Inflammatory macrophage treated with lipopolysaccharide for 1 hour (primary cell): ENCODE measurements at places on chromosomes 3 and 15.
A peak's percentile ranks its signal among the peaks of the same experiment; 100 is the strongest.

GRCh38 chr3:155233213-155233612 is 60.3 kb downstream of the STRIT1 start:
- DNase-seq = no peak

GRCh38 chr3:173238091-173238490 is 97.1 kb upstream of the SPATA16 start:
- peak; percentile 5 for DNase-seq

GRCh38 chr3:153595186-153595815 is 433.3 kb downstream of the RAP2B start:
- DNase-seq = peak; percentile 45

- DNase-seq = no peak
These were observed 439.6 kb downstream of the PLOD2 start for GRCh38 chr3:145721273-145721805.

GRCh38 chr15:52151353-52151752 is 38.8 kb upstream of the BCL2L10 start:
- DNase-seq = no peak

- DNase-seq = no peak
These were observed 87.5 kb downstream of the TBL1XR1 start for GRCh38 chr3:177109688-177110330.

DNA sequence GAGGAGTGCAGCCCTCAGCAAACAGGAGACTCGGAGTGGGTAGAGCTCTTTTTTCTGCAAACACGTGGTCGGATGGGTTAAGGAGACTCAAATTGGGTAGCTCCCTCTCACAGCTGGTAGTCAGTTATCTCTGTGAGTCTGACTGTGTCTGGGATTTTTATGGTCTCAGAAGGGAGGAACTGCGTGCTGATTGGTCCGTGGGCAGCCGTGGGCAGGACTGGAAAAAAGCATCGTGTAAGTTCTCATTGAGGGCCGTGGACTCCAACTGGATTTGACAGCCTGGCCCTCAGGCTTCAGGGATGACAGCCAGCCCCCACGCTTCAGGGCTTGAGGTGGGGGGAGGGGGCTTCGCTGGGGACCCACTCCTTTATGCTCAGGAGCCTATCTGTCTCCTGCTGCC is 463.9 kb downstream of the EPHA3 start:
- DNase-seq = no peak

DNA sequence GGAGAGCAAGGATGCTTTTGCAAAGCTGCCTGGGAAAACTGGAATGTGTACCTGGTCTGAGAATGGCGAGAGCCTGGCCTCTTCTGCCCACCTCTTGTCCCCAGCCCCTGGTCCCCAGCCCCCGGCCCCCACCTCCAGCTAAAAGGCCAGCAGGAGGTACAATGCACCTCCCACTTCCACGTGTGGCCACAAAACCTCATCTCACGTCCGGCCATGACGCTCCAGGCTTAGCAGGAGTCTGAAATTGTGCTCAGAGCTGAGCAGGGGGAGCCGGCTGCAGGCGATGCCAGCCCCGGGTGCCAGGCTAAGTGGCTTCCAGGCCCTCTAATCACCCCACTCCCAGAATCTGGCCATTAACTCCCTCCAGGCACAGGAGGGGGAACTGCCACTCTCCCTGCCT is 83.1 kb upstream of the PRR20G start:
- DNase-seq = no peak

DNA sequence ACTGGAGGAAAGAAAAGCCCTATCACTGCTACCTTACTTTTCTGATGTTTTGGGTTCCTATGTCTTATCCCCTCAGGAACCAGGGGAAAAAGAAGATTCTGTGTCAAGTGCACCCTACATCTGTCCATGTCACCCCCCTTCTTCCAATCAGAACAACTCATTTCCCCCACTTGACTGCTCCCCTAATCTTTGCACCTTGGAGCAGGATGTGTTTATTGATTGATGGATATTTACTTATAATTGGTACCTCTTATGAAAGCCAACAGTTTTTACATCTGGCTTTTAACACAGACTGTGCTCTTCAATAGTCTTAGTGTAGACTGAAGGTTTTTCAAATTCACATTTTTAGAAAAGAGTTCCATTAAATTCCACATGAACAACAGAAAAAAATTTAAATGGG is 33.3 kb downstream of the LIPC start:
- DNase-seq = no peak

DNA sequence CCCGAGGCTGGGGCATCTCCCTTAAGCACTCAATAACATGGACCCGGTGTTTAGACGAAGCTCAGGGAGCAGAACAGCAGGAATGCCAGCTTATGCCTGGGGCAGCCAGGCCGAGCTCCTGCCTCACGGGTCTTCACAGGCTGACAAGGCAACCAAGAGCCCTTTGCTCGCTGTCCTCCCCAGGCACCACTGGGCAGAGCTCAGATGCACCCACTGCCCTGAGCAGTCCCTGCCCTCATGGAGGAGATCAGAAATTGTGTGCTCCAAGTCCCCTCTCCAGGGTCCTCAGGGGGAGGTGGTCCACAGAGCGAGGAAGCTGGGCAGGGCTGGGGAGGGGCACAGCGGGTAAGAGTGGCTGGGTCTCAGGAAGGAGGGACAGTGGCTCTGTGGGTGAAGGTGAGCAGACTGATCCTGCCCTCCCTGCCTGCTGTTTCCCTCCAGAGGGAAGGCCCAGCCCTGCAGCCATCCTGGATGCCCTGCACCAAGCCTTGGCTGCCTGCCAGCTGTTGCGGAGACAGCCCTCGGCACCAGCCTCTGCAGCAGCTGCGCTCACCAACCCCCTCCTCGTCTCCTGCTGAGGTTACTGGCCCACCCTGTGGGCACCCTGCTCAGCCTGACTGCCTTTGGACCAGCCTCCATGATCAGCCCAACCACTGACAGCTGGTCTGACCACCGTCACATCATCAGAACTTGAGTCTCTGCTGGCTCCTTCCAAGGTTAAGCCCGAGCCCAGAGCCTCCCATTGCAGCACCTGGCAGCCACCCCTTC is 21.1 kb upstream of the GP9 start:
- no peak for DNase-seq

DNA sequence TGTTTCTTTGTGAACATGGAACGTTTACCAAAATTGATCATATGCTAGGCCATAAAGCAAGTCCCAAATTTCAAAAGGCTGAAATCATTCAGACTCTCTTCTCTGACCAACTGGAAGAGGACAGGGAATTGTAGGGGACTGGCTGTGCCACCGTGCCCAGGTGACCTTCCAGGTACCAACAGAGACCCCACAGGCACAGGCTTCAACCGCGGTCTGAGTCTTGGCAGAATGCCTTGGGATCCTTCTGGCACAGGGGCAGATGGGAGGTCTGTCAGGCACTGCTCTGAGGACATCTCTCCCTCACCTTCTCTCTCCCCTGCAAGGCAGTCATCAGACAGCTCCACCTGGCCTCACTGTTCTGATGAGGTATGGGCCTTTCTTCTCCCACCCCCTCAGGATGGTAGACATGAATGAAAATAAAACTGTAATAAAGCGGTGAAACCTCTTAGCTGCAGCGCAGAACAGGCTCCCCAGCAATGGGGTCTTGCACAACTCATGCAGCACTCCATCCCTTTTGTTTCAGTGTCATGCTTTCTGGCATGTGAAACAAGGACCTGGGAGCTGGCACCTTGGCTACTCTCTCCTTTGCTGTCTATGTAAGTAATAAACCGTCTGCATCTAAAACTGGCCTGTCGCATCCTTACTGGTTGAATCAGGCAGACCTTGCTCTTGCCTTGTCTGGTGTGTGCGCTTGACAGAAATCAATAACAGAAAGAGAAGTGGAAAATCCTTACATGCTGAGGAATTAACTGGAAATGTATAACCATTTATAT is 289.2 kb downstream of the KLF13 start:
- DNase-seq = no peak

- DNase-seq = no peak
These were observed 18.2 kb downstream of the UROC1 start for GRCh38 chr3:126499401-126499800.

DNA sequence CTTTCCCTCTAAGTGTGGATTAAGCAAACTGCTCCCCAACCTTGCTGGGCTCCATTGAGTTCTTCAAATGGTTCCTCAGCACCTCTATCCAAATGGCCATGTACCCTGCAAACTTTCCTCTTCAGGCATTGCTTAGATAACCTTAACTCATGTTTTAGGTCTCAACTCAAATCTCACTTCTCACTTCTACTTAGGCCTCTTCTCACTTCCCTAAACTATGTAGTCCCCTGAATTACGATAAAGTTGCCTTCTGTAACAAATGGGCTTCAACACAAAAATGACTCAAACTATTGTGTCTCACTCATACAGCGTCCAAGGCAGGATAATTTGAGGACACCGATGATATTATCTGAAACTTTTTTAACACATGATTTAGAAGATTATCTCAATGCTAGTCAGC is 62.4 kb upstream of the STAC start:
- DNase-seq = no peak

DNA sequence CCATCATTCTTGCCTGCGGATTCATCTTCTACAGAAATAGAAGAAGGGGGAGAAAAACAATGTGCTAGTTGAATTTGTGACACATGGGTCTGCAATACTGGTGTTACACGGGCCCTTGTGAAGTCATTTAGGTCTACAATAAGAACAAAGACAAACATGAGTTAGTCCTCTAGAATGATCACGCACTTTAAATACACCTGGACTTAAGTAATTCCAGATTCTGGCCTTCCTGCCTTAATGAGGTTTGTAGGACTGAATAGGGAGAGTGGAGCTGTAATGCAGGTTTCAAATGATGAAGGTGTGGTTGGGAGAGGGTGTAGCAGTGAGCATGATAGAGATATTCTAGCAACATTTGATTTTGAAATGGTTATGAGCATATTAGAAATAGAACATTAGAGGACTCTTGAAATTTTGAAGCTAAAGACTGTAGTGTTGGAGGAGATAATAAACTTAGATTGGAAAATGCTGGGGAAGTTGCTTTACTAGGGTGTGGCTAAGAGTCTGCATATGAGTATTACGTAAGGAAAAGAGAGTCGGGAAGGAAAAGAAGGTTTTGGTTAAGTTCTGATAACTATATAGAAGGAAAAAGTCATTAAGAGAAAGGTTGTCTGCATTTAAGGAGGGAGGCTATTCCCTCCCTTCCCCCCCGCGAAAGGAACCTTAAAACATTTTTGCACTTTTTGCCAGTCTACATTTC is 606 bp downstream of the EIF2A start:
- peak; percentile 59 for DNase-seq

- DNase-seq = no peak
These were observed 26.1 kb downstream of the LSM3 start for GRCh38 chr3:14204515-14205284.

GRCh38 chr3:148106062-148106461 is 591.6 kb upstream of the AGTR1 start:
- no peak for DNase-seq

- DNase-seq = peak; percentile 23
These were observed 164.8 kb downstream of the ERC2 start for GRCh38 chr3:56303487-56303886.

- no peak for DNase-seq
These were observed 110.9 kb downstream of the LMLN start for GRCh38 chr3:198070871-198071270.

- peak; percentile 46 for DNase-seq
These were observed 127.9 kb downstream of the ST8SIA2 start for GRCh38 chr15:92521624-92522008.

GRCh38 chr3:192636517-192637444 is 90.6 kb downstream of the FGF12 start:
- DNase-seq = no peak

DNA sequence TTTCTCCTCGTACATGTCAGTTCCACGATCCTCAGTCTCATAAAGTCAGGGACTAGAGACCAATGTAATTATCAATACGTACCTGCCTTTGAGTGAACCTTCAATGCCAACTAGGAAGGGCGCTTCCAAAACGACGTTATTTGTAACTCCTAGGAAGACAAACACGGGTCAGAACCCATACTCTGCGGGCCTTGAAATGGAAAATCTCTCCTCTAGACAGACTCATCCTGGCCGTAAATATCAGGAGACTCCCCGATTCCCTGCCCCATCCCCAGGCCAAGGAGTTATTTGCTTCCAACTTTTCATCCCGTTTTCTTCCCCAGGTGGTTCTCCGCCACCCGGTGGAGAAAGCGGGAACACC is 578 bp downstream of the OIP5 start:
- DNase-seq = peak; percentile 47

GRCh38 chr3:132232231-132232792 is 84.9 kb upstream of the ACP3 start:
- no peak for DNase-seq

GRCh38 chr3:40470701-40471100 is 6.2 kb upstream of the ZNF619 start:
- no peak for DNase-seq

GRCh38 chr3:134797057-134797740 is 2.1 kb downstream of the EPHB1 start:
- no peak for DNase-seq

DNA sequence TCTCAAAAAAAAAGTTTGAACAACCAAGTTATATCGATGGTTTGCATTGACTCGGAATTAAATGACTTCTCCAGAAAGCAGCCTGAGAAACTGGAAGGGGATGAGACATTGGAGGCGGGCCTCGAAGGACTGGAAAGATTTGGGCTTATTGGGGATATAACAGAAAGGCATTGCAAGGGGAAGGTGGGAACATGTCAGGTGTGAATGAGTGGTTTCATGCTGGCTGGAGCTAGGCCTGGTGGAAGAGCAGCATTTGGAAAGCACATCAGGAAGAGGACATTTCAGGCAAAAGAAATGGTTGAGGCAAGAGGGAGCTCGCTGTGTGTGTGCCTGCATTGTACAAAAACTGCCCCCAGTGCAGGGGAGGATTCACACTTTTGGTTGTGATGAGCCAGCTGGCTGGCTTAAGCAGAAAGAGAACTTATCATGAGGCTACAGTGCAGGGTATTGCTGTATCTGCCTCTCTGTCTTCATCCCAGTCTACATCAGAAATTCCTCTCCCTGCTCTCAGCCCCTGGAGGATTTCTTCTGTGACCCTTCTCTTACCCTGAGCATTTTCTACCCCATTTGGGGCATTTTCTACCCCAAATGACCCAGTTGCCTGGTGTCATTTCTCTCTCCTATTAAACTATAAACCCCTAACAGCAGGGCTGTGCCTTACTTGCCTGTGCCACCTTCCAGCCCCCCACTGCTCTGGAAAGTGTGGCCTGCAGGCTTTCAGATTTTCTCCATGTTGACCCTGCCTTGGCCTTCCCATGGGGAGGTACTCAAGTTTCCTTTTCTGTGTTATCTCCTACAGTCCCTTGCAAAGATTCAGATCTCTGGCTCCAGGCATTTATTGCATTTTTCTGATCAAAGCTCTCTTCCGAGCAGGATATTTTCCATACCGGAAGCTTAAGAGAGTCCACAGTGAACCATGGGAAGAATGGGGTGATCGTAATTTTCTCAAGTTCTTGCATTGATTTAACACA is 64.4 kb upstream of the FLNB start:
- DNase-seq = no peak
